ENCODE measurements at places on chromosomes 16 and 17.

- no peak for DNase-seq
These were observed 23.6 kb downstream of the RAB40B start for GRCh38 chr17:82674656-82675475.

GRCh38 chr17:28038802-28039201, 3.7 kb upstream of the NLK start:
- no peak for DNase-seq

DNA sequence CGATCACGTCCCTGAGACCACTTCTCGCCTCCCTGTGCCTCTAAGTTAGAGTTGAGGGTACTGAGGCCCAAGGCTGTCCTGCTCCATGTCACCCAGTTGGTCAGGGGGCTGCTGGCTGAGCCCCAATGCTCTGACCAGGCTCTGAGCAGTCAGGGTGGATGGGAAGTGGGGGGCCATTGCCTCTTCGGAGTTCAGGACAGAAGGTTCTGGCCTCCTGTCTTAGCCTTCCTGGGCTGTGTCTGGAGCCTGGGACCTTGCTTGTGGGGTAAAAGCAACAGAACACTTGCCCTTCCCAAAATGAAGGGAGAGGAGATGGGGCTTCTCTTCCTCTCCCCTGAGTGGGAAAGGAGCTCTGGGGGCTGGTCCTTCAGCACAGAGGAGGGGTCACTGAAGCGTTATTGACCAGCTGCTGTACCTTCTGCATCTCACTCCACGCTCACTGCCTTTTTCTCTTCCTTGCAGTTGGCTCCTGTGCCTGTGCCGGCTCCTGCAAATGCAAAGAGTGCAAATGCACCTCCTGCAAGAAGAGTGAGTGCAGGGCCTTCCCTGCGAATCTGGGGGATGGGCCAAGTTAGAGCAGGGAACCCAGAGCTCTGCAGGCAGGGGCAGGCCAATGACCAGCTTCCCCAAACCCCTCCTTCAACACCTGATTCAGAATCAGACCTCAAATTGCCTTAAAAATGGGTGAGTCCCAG, 580 bp downstream of the MT1X start:
- no peak for DNase-seq

- DNase-seq: peak; percentile 41
These were observed 117.4 kb downstream of the IRF8 start for GRCh38 chr16:86016201-86016965.

GRCh38 chr16:72125635-72126428, 32.2 kb downstream of the DHX38 start:
- DNase-seq: no peak

All from stimulated activated naive B cell treated with anti-CD40 and anti-IgM and Interleukin-4, amounts not matched to agents 10 μg/mL and 1 μg/mL and 100 μg/mL, for 72 hours (primary cell).